Stimulated activated CD4-positive, alpha-beta T cell treated with anti-CD3 and anti-CD28 coated beads, Interleukin-1b, Interleukin-23, amount 100 ng/mL, for 24 hours (primary cell): ENCODE measurements at places on chromosomes 2 and 18.

GRCh38 chr2:129460299-129461198 is 518.9 kb upstream of the RAB6C start:
- DNase-seq = no peak

- no peak for DNase-seq
These were observed 49.7 kb downstream of the TSN start for GRCh38 chr2:121804997-121805765.

GRCh38 chr18:27605107-27605834 is 420.2 kb upstream of the CHST9 start:
- DNase-seq = no peak

DNA sequence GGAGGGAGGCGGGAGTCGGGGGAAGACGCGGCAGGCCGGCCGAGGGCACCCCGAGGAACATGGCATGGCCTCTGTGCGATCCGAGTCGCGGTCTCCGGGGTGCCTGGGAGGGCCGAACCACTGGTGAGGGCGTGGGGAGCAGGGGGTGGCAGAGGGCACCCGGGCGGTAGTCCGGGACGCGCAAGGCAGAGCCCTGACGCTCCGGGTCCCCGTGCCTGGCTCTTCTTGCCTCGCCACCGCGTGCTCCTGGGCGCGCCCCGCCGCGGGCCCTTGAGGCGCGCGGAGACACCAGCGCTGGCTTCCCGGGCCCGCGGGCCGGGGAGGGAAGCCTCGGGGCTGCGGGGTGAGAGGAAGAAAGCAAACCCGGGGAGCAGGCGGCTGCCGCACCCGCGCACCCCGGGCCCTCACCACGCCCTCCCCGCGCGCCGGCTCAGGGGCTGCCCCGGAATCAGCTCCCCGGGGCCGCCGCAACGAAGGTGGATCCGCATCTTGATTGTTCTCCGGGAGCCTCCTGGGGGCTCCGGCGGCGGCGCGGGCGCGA is 4.3 kb downstream of the SOX11 start:
- no peak for DNase-seq

- DNase-seq = no peak
These were observed 102.2 kb downstream of the KIAA1328 start for GRCh38 chr18:36931106-36931505.

- no peak for DNase-seq
These were observed 50.8 kb upstream of the PEX13 start for GRCh38 chr2:60966507-60967405.

GRCh38 chr18:32138332-32138982 is 46.8 kb downstream of the RNF138 start:
- DNase-seq = no peak

DNA sequence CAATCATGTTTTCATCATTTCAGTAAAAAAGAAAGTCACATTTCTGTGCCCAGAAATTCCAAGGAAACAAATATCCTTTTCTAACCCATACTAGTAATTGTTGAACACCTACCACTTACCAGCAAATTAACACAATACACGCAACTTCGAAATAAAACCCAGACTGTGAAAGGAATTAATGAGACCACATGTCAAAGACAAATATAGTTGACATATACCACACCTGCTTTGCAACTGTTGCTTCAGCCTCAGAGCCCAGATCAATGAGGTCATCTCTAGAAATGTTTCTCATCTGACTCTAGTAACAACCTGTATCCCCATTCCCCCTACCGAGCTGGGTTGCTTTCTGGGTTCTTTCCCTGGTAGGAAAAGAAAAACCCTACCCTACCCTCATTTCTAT is 52.6 kb downstream of the TRIP12 start:
- no peak for DNase-seq

GRCh38 chr2:37976411-37976810 is 51.3 kb downstream of the RMDN2 start:
- no peak for DNase-seq
